ENCODE measurements at places on chromosomes 2 and 18.

DNA sequence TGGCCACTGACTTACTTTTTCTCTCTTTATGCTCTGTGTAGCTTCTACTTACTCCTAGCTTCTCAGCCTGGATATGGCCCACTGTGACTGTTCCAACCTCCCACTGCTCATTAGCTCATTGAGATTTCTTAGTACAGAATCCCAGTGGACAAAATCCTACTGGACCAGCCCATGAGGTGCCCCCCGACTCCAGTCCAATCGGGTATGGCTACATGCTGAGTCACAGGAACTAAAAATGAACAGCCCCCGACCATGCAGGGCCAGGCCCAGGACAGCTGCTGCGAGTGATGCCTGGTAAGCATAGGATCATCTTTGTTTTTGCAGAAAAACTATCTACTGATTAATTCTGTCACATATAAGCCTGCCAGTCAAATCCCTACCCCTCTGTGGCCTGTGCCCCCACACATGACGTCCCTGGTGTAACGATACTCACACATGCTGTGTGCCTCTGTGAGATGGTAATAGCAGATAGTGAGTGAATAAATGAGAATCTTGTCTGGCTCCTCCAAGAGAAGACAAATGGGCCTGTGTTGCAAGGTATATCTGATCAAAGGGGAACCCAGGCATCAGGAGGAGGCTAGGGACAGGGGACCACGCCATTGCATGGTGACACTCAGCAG, 85.9 kb upstream of the KLF7 start:
- DNase-seq, result no peak

DNA sequence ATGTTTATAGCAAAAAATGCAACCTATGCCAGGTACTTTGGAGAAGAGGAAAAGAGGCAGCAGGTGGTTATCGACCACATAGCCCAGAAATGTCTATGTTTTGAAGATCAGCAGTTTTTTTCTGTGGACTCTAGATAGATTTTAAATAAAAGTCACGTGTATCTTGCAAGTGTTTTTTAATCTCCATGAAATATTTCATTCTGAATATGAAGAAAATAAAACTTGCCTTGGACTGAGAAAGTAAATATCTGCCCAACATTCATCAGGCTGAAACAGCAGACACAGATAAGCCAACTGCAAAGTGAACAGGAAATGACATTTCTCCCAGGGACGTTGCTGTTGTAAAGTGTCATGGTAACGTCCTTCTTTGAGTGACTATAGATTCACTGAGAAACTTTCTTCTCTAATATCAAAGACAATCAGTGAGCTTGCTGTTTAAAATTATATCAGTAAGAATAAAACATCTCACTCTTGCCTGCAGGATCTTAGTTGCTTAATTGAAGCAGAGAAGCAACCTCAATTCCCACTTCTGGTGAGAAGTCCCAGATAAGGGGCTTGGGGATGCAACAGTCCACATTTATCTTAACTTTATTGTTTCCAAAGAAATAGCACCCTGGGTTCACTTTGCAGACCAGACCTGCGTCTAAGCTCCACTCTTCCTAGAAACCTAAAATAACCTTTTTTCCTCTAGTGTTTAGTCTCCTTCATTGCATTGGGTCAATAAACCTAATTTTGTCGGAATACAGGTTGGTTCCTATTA, 6.3 kb downstream of the MYOM1 start:
- DNase-seq, result no peak

DNA sequence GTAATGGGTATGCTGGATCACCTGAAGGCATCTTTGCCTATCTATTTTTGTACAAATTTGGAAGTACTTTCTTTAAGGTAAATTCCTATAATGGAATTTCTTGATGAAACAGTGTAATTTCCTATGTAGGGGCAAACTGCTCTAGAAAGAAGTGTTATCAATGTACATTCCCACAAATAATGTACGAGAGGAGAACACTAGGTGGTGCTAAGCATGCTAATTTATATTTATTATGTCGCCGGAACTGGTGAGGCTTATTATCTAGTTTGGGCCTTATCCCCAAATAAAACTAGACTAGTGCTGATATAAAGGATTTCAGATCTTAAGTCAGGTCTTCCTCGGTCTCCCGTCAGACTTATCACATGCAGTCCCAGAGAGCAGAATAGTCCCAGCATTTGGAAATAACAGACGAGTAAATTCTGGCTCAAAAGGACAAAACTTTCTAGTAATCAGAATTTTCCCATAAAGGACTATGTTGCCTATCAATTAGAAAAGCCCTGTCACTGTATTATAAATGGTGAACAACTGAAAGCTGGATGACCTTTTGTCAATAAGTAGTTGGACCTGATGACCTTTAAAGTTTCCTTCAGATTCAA, 86.9 kb upstream of the RBBP8 start:
- no peak for DNase-seq

DNA sequence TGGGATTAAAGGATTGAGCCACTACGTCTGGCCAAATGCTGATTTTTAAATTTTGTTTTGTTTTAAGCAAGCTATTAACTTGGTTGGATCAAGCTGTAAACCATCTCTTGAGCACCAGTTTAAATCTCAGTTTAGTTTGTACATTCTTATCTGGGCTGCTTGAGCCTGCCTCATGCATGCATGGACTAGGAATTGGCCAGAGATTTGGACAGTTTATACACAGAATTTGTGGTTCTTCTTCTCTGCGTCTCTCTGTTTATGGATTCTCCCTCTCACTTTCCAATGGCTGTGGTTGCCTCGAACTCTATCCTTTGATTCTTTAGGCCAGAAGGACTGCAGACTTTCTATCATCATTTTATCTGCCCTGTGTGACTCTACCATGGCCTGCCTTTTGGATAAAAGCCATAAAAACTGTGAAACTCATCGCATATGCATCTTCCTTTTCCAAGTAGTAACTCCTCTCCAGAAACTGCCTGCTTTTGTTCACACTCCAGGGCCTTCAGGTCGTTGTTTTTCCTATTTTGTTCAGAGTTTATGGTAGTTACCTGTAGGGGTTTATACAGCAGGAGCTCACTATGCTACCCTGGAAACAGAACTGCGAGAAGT, 32.5 kb upstream of the PLB1 start:
- no peak for DNase-seq

DNA sequence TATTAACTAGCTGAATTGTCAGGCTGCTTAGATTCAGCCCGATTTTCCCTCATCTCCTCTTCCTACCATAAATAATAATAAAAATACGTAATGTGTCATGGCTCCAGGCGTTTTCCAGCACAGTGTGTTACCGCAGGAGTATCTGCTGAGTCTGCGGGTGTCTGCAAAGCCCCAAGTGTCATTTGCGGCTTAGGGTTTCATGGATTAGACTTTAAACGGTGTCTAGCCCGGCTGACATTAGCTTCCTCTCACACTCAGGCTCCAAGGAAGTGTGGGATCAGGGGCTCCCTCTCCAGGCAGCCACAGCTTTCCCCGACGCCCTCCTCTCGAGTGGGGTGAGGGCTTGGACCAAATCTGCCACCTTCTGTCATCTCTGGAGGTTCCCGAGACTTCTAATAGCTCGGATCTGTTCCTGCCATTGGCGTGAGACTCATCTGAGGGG, 14.1 kb upstream of the HOXD1 start:
- no peak for DNase-seq

DNA sequence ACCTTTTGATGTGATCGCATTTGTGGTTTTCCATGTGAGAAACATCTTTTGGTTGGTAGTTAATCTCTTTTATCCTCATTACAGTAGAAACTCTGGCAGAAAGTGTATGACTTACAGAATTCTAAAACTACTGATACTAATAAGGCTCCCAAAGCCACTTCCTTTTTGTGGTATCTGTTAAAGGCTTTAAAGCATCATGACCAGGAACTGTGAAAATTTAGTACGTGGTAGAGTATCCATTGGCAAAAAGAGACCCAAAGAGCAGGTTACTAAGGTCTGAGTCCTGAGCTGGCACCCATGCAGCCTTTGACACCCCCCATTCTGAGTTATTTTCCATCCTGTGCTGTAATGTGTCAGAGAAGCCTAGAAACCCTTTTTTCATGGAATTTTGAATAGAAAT, 94.5 kb downstream of the DPP4 start:
- no peak for DNase-seq

- DNase-seq, result no peak
These were observed 289.2 kb downstream of the LRRTM4 start for GRCh38 chr2:77232909-77233425.

DNA sequence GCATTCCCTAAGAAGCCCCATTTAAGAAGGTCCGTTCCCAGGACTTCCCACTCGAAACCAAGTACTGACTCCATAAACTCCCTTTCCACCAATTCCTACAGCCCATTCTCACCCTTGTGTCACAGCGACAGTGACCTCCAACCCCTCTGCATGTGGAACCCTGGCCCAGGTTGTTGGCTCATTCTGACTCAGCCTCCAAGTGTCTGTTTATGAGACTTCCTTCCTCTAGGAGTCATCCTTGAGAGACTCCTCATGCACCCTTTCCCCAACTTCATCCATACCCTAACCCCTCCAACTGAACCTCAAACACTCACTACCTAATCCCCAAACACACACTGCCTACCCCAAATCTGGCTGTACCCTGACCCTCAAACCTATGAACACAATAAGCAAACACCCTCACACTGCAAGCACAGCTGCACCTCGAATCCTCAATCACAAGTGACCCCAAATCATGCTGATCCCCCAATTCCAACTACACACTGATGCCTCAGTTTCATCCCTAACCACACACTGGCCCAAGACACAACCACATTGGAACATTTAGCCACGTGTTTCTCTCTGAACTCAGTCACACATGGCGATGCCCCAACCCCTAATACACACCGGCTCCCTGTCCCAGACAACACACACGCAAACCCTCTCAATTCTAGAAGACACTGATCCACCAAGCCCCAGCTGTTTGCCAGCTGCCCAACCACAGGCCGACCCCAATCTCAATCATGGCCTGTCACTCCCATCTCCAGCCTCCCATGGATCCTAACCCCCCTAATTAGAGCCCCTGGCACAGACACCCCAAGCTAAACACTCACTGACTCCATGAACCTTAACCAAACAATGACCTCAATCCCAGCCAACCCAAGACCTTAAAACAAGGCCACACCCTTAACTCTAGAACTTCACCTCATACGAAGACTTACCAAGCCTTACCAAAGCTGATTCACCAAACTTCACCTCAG, 219.6 kb downstream of the CYP26B1 start:
- DNase-seq, result no peak

GRCh38 chr2:32189011-32189410, 23.3 kb downstream of the SLC30A6 start:
- no peak for DNase-seq

DNA sequence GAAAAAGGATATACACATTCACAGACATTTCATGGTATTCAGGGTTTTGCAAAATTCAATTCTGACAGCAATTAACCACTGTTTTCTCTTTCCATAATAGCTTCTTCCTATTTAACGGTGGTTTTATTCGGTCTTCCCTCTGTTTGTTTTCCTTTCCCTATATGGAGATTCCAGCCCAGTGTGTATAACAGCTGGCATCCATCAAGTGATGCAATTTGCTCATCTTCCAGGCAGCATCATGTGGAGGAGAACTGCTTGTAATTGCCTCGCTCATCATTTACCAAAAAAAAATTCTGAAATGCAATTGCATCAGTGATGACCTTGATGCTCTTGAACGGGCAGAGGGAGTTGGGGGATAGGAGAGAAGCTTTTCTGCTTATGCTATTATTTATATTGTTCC, 165.9 kb upstream of the PGAP1 start:
- no peak for DNase-seq

DNA sequence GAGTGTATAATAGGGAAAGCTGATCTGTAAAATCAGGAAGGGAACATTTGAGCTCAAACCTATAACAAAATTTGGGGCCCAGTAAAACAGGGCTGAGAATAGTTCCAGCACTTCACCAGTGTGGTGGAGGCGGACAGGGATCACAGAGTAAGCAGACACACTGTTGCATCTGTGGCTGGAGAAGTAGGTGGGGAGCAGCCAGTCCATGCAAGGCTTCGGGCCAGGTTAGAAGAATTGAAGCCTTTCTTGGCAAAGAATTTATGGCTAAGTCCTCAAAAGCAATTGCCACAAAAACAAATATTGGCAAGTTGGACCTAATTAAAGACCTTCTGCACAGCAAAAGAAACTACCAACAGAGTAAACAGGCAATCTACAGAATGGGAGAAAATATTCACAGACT, 93.8 kb upstream of the ZBTB14 start:
- no peak for DNase-seq

GRCh38 chr2:241775223-241776177, 1.1 kb upstream of the GAL3ST2 start:
- no peak for DNase-seq

- DNase-seq, result no peak
These were observed 97.2 kb downstream of the CAPN13 start for GRCh38 chr2:30710016-30710415.
